ENCODE measurements at places on chromosomes 3 and 15.

GRCh38 chr15:28106294-28107110, 7.4 kb upstream of the OCA2 start:
- DNase-seq, result no peak

DNA sequence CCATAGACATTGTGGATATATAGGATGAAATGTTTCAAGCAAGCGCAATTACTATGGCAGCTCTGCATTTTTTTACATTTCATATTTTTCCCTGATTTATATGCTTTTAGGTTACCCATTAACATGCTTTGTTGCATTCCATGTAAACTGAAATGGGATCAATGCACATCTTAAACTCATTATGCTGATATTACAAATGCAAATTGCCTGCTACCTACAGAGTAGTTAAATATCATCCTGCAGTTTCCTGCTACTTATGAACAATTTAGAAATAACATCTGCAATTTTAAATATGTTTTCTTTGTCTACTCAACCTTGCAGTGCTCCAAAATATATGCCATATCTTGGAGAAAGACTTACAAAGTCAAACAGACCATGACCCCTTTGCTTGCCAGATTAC, 526.9 kb upstream of the NECTIN3 start:
- DNase-seq, result no peak

DNA sequence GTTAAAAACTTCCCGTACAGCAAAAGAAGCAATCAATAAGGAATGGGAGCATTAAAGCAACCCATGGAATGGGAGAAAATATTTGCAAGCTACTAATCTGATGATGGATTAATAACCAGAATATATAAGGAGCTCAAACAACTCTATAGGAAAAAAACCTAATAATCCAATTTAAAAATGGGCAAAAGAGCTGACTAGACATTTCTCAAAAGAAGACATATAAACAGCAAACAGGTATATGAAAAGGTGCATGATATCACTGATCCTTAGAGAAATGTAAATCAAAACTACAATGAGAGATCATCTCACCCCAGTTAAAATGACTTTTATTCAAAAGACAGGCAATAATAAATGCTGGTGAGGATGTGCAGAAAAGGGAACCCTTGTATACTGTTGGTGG, 52.7 kb upstream of the POU1F1 start:
- DNase-seq, result no peak

- DNase-seq, result peak; percentile 82
These were observed 307.0 kb upstream of the THBS1 start for GRCh38 chr15:39273717-39274411.

GRCh38 chr3:182910936-182911781, 69.2 kb downstream of the DCUN1D1 start:
- no peak for DNase-seq

GRCh38 chr15:68782589-68783161, 38.0 kb downstream of the ANP32A start:
- DNase-seq, result no peak

DNA sequence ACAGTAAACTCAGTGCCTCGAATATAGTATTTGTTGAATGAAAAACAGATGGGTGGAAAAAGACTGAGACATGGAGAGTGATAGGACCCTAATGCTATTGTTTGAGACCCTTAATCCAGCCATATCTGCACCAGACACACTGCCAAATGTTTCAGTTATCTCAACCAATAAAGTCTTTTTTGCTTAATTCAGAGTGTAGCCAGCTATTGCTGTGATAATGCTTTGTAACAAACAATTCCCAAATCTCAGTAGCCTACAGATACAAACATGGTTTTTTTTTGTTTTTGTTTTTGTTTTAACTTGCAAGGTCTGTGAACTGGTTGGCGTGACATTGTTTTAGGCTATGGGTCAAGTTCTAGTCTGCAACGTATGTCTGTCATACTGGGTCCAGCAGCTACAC, 17.0 kb upstream of the BCL2A1 start:
- DNase-seq, result no peak

- no peak for DNase-seq
These were observed 2.5 kb downstream of the SUMF1 start for GRCh38 chr3:4464576-4464975.

DNA sequence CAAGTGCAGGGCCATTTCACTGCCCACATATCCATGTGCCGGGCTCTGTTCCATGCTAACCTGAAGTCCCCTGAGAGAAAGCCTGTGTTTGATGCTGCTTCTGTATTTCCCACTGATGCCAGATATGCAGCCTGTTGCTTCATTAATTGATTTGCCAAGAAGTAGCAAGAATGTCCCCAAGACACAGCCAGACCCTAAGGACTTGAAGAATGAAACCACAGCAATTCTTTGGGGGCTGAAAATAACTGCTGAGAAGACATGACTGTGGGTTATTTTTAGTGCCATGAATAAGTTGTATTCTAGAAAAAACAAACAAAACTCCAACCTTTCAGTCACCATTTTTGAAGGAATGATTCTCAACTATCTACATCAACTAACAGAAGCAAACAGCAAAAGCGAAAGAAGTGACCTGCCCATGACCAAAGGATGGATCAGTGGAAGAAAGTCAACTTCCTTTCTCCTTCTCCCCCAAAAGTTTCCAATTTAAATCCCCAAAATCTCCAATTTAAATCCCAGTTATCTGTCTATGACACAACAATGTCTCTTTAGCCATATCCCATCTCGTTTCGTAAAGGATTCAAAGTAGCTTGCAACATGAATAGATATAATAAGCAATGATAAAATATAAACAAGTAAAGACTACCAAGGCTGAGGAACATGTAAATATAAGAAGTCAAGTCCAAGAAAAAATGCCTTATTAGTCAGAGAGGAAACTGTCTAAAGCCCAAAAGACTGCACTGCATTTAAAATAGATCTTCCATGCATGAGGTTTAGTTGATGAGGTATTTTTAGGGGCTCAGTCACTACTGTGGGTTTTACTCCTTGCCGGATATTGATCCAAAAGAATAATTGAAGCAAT, 226.8 kb downstream of the DTWD1 start:
- DNase-seq, result no peak

- DNase-seq, result peak; percentile 8
These were observed 84.5 kb downstream of the CACNA2D3 start for GRCh38 chr3:54206874-54207273.

DNA sequence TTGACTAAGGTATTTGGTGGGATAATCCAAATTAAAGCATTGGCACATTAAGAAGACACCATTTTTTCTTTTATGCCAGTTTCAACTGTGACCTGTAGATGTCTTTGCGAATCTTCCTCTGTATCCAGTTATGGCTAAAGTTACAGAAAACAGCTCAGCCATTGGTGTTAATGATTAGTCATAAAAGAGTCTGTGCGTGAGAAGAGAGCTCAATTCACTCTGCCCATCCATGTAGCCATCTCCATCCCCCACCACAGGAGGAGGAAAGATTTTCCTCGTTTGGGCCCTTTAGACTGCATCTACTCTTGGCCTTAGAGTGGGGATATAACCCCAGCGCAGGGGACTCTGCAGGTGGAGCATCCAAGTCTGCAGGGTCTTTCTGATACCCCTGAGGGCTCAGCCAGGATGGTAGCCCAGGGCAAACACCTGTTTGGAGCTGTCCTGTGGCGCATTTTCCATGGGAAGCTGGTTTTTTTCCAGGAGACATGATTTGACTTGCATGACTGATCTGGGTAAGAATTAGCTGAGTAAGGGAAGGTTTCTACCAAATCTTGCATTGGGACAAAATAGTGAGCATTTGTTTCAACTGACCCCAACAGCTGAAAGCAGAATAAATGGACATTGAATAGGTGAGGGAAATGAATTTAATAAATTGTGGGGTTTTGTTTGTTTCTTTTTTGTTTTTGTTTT, 29.5 kb downstream of the NANOGP8 start:
- no peak for DNase-seq

- DNase-seq, result no peak
These were observed 14.9 kb downstream of the COLQ start for GRCh38 chr3:15506571-15506970.

DNA sequence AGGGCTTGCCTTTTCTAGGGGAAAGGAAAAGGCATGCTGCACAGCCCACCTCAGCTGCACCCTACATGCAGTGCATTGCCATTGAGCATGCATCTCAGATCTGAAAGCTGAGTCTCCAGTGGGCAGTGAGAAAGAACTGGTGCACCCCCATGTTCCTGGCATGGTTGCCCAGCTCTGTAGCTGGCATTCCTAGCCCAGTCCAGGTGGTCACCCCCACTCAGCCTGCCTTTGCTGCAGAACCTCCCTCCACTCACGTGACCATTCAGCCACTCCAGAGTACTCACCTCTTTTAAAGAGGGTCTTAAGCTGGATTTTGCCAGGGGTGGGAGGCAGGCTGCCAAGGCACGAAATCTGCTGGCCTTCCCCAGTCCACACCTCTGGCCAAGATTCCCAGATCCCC, 208.6 kb upstream of the TOPAZ1 start:
- DNase-seq, result no peak

DNA sequence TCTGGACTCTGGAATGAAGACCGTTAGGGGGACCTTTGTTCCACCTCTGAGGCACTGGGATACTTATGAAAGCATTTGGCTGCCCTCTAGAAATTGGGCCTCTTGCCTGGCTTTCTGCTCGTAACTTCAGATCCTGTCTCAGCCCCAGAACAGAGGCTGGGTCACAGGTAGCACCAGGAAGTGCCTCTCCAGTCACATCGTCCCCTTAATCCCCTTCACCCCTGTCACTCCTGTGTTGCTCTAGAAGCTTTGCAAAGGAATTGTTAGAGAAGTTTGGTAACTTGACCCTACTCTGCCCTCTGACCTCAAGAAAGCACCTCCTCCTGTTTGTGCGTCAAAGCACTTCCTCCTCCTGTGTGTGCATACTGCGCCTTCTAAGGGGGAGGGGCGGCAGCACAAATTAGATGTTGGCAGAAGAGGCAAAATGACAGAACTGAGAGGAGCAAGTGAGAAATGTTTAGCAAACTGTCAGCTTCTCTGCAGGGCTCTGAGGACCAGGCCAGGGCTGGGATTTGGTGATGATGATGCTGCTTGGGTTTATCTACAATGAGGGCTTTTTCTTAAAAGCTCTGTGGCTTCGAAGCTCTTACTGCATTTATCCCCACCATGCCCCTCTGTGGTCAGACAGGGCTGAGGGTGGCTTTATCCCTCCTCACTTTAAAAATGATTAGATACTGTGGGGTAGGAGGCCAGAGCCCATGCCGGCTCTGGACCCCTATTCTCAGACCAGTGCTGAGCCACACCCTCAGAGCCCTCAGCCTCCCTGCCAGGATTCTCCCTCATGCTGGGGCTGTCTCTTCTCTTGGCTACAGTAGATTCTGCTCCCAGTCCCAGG, 76.2 kb downstream of the LARS2 start:
- no peak for DNase-seq

DNA sequence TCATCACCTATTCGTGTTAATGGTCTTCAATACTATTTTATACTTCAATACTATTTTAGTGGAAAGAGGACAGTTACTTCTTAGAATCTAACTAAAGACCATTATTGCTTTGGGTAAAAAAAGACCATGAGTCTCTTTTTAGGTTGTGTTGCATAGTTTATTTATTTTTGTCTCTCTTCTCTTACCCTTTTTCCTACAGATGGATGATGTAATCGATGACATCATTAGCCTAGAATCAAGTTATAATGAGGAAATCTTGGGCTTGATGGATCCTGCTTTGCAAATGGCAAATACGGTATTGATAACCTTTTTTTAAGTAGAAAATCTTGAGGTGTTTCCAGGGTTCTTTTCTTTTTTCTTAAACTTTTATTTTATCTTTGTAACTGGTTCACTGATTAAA, 58.5 kb upstream of the SAMMSON start:
- no peak for DNase-seq

GRCh38 chr3:64150623-64151207, 74.6 kb downstream of the PRICKLE2 start:
- peak; percentile 63 for DNase-seq

- DNase-seq, result no peak
These were observed 57.2 kb downstream of the RAB11A start for GRCh38 chr15:65926459-65926858.

GRCh38 chr3:128517648-128518047, 24.6 kb upstream of the GATA2 start:
- DNase-seq, result no peak

DNA sequence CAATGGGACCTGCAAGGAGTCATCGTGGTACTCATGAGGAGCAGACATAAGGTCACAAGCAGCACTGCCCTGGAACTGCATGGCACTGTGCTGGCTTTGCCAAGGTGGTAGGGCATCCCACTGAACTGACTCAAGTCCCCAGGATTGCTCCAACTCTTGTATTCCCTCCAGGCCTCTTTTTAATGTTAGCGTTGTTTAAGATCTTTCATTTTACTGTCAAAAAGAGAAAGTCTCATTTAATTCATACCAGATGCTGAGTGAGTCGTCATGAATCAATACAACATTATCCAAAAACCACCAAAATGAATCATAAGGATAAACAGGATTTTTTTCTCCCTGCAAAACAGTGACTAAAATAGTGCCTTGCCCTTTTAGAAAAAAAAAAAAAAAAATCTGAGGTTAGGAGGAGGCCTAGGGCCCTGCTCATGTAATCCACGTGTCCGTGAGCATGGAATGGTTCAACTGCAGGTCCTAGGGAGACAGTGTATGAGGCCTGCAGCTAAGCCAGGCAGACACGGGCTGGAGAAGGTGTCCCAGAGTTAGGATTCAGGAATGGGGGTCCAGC, 36.7 kb upstream of the BLM start:
- no peak for DNase-seq

DNA sequence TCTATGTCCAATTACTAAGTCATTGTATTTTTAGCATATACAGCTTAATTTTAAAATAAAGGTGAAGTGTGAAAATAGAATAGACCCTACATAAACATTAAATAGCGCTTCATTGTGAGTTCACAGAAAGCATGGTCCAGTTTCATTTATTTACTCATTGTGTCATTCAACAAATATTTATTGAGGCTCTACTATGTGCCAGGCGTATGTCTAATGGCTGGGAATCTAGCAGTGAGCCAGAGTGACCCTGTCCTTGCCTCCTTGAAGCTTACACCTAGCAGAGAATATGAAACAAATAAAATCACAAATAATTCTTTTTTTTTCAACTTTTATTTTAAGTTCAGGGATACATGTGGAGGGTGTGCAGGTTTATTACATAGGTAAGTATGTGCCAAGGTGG, 161.7 kb downstream of the CFAP20DC start:
- no peak for DNase-seq

GRCh38 chr3:16520970-16521881, 7.7 kb upstream of the RFTN1 start:
- DNase-seq, result no peak

- no peak for DNase-seq
These were observed 74.3 kb downstream of the LARS2 start for GRCh38 chr3:45462522-45463265.

DNA sequence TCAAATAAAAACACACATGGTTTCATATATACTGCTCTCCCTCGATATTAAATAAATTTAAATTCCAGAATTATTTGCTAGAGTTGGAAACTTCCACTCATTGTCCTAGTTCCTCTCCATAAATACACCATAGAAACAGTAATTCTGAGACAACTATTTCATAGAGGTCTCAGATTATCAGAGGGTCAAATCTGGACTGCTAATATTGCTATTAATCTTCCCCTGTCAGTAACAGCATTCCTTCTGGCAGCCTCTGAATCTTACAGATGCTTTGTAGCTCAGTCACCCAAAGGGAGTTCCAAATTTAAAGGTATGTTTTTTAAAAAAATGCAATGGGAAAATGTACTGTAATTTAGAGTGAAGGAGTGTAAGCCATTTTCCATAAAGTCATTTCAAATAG, 428.8 kb downstream of the PYDC2 start:
- no peak for DNase-seq
